ENCODE measurements at places on chromosomes 13 and 19.
A peak's percentile ranks its signal among the peaks of the same experiment; 100 is the strongest.

GRCh38 chr19:5037936-5038335 lies 69.0 kb downstream of the KDM4B start:
- no peaks in the 10 kb centered on the region for H3K27me3 ChIP-seq
- DNase-seq = no peak
- no peaks in the 10 kb centered on the region for H3K36me3 ChIP-seq
- no peak overlapping the region for H3K4me3 ChIP-seq
- no peak overlapping the region for H3K27ac ChIP-seq

GRCh38 chr19:15294561-15294990 lies 37.8 kb downstream of the BRD4 start:
- peaks cover 51% of the 10 kb centered on the region for H3K4me1 ChIP-seq
- H3K36me3 ChIP-seq = no peaks in the 10 kb centered on the region
- no peak overlapping the region for H3K4me3 ChIP-seq
- no peaks in the 10 kb centered on the region for H3K27me3 ChIP-seq
- DNase-seq = no peak

GRCh38 chr13:46617229-46617721 lies 64.3 kb downstream of the LRCH1 start:
- H3K4me1 ChIP-seq = no peaks in the 10 kb centered on the region
- no peak overlapping the region for H3K4me3 ChIP-seq
- H3K36me3 ChIP-seq = no peaks in the 10 kb centered on the region
- no peak overlapping the region for H3K27ac ChIP-seq

DNA sequence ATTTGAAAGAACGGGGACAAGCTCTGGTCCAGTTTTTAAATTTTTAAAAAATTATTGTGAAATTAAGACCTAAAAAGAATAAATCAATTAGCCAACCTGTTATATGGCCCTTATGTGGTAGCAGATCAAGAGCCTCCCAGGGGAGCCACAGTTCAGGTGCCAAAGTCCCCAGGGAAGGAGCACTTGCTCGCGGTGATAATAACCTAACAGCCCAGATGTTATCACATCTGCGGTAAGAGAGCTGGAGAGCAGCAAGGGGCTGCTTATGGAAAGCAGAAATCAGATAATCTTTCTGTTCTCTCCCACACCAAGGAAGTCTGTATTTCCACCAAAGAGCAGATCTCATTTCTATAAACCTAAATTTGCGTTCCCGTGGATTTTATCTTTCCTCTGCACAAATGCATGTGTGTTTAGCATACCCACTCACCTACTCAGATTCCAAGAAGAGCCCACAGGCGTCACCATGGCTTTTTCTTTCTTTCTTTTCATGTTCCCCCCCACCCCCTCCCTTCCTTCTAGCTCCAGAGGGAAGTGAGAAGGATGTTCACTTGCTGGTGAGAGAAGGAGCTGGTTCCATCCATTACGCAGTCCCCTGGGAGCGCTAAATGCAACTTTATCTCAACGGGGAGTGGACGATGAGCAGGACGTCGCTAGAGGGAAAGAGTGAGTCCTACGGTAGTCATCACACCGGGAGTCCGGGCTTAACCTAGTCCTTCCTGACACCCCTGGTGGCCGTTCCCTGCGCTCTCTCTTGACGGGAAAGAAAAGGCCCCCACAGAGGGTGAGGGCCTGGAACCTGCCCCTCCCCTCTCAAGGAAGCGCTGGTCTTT lies 1.6 kb upstream of the POU4F1 start:
- no peak overlapping the region for H3K4me3 ChIP-seq
- no peak overlapping the region for H3K27ac ChIP-seq
- DNase-seq = no peak
- 0 out of 2 replicates have a peak, but pooled peaks cover 3% of the 10 kb centered on the region for H3K4me1 ChIP-seq

- DNase-seq = no peak
- H3K27ac ChIP-seq = no peak overlapping the region
- no peaks in the 10 kb centered on the region for H3K4me1 ChIP-seq
- H3K27me3 ChIP-seq = no peaks in the 10 kb centered on the region
Measured at GRCh38 chr13:31798189-31798588, 58.9 kb downstream of the RXFP2 start.

GRCh38 chr19:16368385-16369305 lies 44.0 kb downstream of the KLF2 start:
- H3K36me3 ChIP-seq = no peaks in the 10 kb centered on the region
- H3K4me1 ChIP-seq = no peaks in the 10 kb centered on the region
- no peak overlapping the region for H3K4me3 ChIP-seq
- no peak overlapping the region for H3K27ac ChIP-seq

GRCh38 chr13:28624707-28625432 lies 34.1 kb upstream of the POMP start:
- no peak overlapping the region for H3K4me3 ChIP-seq
- no peaks in the 10 kb centered on the region for H3K27me3 ChIP-seq
- H3K4me1 ChIP-seq = no peaks in the 10 kb centered on the region

DNA sequence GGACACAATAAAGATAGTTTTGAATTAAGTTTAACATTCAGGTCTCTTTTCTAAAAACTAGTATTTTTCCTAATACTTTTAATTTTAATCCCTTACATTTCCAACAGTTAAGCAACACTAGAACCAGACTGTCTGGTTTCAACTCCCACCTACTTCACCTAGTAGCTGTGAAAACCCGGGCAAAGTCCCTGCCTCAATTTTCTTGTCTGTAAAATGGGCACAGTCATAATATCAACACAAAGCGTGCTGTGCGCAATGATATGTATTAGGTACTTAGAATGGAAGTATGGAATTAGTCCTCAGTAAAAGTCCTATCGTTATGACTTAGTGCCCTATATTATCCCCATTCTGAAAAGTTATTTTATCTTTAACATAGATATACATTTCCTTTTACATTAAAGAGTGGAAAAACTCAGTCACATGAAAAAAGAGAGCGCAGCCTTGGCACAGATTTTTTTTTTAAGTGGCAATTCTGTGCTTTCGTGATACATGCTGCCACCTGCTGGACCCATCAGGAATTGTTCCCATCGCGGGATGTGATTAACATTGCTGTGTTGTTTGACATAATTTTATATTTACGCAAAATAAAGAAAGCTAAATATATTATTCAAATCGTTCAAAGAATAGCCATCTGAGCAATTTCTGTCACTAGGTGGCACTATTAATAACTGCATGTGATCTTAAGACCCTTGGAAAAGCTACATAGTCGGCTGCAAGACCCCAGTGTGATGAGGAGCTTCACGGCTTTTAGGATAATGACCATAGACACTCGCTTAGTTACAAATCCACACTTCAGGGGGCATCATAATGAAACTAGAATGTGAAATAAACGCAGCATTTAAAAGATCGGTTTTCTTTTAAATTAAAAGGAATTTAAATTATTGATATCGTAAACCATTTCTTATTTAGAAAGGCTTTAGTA lies 59.9 kb downstream of the LIG4 start:
- peak; percentile 20 for DNase-seq
- H3K27me3 ChIP-seq = no peaks in the 10 kb centered on the region
- no peaks in the 10 kb centered on the region for H3K4me1 ChIP-seq
- H3K36me3 ChIP-seq = no peaks in the 10 kb centered on the region

DNA sequence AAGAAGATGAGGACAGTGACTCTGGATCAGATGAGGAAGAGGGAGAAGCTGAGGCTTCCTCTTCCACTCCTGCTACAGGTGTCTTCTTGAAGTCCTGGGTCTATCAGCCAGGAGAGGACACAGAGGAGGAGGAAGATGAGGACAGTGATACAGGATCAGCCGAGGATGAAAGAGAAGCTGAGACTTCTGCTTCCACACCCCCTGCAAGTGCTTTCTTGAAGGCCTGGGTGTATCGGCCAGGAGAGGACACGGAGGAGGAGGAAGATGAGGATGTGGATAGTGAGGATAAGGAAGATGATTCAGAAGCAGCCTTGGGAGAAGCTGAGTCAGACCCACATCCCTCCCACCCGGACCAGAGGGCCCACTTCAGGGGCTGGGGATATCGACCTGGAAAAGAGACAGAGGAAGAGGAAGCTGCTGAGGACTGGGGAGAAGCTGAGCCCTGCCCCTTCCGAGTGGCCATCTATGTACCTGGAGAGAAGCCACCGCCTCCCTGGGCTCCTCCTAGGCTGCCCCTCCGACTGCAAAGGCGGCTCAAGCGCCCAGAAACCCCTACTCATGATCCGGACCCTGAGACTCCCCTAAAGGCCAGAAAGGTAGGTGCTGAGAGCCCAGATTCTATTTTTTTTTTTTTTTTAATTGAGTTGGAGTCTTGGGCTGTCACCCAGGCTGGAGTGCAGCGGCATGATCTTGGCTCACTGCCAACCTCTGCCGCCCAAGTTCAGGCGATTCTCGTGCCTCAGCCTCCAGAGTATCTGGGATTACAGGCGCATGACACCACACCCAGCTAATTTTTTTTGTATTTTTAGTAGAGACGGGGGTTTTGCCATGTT lies 2.3 kb downstream of the PPP1R15A start:
- peaks cover 10% of the 10 kb centered on the region for H3K36me3 ChIP-seq
- no peaks in the 10 kb centered on the region for H3K27me3 ChIP-seq
- peak overlapping the region; percentile 84 for H3K4me3 ChIP-seq

DNA sequence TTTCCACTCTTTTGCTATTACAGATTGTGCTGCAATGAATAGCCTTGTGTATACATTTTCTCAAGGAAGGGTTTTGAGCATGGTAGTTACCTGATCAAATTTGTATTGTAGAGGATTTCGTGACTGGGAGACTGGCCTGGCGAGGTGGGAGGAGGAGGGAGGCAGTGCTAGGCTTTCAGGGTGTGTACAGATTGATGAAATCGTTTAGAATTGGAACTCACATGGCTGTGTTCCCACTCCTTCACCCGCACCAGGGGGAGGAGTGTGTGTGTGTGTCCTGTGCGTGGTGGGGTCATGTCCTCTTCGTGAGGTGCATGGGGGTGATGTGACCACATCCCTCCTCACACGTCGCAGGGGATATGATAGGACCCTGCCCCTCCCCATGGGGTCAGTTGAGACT lies 8.3 kb downstream of the PGLYRP1 start:
- H3K27me3 ChIP-seq = no peaks in the 10 kb centered on the region
- H3K4me3 ChIP-seq = peak overlapping the region; percentile 32
- peak overlapping the region; percentile 54 for H3K27ac ChIP-seq
- peaks cover 3% of the 10 kb centered on the region for H3K4me1 ChIP-seq
- DNase-seq = no peak

- DNase-seq = no peak
- no peaks in the 10 kb centered on the region for H3K4me1 ChIP-seq
- H3K36me3 ChIP-seq = no peaks in the 10 kb centered on the region
- no peak overlapping the region for H3K4me3 ChIP-seq
- H3K27ac ChIP-seq = no peak overlapping the region
- H3K27me3 ChIP-seq = no peaks in the 10 kb centered on the region
Measured at GRCh38 chr13:37427843-37428494, 170.6 kb downstream of the POSTN start.

- DNase-seq = peak; percentile 93
- H3K36me3 ChIP-seq = peaks cover 22% of the 10 kb centered on the region
- H3K27me3 ChIP-seq = no peaks in the 10 kb centered on the region
- H3K4me1 ChIP-seq = peaks cover 15% of the 10 kb centered on the region
- H3K27ac ChIP-seq = peak overlapping the region; percentile 72
Measured at GRCh38 chr19:34232566-34233481, 21.5 kb upstream of the GARRE1 start.

DNA sequence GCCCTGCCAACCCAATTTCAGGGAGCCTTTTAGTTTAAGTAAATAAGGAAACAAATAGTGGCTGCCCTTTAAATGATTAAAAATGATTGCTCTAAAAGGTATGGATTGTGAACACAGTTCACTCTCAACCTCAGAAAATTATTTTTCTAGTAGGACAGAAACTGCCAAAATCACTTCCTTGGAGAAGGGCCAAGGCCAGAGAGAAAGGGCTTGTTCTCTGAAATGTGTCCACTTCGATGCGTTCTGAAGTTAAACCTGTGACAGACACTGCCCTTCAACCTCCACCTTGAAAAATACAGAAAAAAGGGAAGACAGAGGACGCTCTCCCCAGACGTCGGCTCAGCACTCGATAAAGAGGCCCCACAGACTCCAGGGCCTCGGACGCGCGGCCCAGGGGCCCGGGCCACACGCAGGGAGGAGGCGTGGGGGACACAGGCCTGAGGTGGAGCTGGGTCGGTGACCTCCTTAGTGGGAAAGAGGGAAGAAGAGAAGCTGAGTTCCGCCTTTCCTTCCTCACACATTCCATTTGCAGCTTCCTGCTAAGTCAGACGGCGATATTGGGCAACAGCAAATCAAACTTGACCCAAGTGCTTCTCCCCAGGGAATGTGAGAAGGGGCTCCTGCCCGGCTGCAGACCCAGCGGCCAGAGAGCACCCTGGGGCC lies 63.6 kb downstream of the RASA3 start:
- DNase-seq = no peak
- peak overlapping the region; percentile 98 for H3K27ac ChIP-seq
- no peaks in the 10 kb centered on the region for H3K27me3 ChIP-seq
- H3K4me1 ChIP-seq = peaks cover 48% of the 10 kb centered on the region
- H3K36me3 ChIP-seq = no peaks in the 10 kb centered on the region

DNA sequence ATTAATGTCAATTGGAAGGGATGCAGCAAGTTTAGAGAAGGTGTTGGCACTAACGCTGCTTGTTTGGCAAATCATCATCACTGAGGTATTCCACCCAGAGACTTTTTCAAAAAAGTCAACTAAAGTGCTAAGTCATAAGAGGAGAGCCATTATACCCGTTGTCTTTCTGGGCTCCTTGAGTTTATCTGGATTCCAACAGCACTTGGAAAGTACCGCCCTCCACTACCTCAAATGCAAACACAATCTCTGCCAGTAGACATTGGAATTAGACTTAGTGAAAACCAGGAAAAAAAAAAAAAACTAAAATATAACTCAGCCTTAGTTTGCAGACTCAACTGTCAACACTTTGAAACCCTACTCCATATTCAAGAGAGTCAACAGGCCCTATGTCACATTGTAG lies 266.0 kb downstream of the ITGBL1 start:
- H3K27me3 ChIP-seq = no peaks in the 10 kb centered on the region
- H3K4me3 ChIP-seq = no peak overlapping the region
- DNase-seq = no peak
- H3K4me1 ChIP-seq = no peaks in the 10 kb centered on the region
- H3K36me3 ChIP-seq = no peaks in the 10 kb centered on the region
- H3K27ac ChIP-seq = no peak overlapping the region

DNA sequence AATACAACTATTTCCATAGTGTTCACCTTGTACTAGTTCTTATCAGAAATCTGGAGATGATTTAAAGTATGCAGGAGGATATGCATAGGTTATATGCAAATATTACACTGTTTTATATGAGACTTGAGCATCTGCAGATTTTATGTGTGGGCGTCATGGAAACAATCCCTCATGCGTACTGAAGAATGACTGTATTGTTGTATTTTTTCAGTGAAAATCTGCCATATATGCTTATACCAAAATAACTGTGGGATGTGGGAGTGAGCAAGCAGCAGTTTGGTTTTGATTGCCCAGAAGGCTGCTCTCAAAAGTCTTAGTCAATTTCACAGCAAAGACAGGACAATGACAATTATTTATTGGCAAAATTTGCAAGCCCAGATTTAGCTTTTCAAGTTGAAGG lies 238.8 kb upstream of the PCDH20 start:
- H3K4me3 ChIP-seq = no peak overlapping the region
- H3K27me3 ChIP-seq = no peaks in the 10 kb centered on the region
- no peaks in the 10 kb centered on the region for H3K36me3 ChIP-seq
- H3K27ac ChIP-seq = no peak overlapping the region

DNA sequence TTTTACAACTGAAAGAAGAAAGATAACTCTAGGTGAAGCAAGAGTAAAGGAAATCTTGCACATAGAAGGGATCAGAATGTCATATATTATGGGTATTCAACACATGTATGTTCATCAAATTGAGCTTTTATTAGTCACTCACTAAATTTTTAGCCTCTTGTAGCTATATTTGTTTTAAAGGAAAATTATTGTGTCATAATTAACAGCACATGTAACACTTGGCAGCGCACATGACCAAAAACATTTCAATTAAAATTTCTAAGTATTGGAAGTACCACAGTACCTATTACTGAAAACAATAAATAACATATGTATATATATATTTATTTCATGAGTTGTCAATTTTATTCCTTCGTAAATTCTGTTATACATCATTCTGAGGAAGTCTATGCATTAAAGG lies 2800.4 kb downstream of the PCDH9 start:
- no peaks in the 10 kb centered on the region for H3K36me3 ChIP-seq
- H3K27ac ChIP-seq = no peak overlapping the region
- H3K4me1 ChIP-seq = no peaks in the 10 kb centered on the region
- H3K4me3 ChIP-seq = no peak overlapping the region

Data from Panc1 (cell line).